ENCODE measurements at places on chromosomes 5 and 9.
A peak's percentile ranks its signal among the peaks of the same experiment; 100 is the strongest.

- peak; percentile 69 for DNase-seq
These were observed 343.6 kb downstream of the SPATA31D1 start for GRCh38 chr9:82332018-82332773.

DNA sequence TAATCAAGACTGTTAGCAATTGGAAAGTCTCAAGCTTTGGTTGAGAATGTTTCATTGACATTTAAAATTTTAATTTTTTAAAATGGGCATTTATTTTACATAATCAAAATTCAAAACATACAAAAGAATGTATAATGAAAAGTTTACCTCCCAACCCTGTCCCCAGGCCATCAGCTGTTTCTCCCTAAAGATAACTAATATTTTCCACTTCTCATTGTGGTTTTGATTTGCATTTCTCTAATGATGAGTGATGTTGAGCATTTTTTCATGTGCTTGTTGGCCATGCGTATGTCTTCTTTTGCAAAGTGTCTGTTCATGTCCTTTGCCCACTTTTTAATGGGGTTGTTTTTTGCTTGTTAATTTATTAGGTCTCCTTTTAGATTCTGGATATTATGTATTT is 11.4 kb upstream of the MACIR start:
- no peak for DNase-seq

DNA sequence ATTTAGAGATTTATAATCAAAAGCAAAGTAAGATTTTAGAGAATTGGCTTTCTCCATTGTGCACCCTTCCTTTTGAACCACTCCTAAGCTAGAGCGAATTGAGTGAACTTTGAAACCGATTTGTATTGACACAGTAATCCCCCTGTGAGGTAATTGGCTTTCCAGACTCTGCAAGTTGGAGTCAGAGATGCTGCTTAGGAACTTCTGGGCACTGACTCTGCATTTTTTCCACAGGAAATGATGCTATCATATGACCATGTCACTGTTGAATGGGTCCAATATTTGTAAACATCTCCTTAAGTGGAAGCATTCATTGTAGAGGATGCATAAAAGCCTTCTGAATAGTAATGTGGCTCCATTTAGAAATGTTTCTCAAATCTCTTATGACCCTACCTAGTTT is 394.4 kb upstream of the ZNF608 start:
- no peak for DNase-seq

DNA sequence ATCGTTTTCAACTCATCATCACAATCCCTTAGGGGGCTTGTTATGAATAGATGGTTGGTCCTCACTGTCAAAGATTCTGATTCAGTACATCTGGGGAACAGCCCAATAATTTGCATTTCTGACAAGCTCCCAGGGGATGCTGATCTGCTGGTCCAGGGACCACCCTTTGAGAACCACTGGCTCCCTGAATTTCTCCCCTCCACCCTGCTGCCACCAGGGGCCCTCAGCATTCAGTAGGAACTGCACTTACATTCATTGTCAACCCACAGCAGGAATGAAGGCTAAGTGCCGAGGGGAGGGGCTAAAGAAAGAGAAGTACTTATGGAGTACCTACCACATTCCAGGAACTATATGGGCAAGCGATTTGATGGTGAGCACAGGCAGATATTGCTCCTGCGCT is 85.9 kb downstream of the BOD1 start:
- DNase-seq = no peak

DNA sequence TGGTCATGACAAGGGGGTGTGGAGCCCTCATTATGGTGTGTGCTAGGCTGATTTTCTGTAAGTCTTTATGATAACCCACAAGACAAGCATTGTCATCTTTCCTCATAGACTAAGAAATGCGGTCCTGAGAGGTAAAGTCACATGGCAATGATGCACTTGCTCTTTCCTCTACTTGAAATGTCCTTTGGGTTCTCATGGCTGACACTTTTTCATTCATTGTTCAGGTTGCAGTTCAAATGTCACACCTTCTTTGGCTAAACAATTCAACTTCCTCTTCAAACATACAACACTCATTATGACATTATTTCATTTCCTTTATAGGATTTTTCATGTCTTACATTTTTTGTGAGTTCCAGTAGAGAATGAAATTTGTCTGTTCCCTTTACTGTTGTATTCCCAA is 323.6 kb upstream of the PRR16 start:
- DNase-seq = no peak

- peak; percentile 82 for DNase-seq
These were observed 1.1 kb upstream of the BNC2 start for GRCh38 chr9:16871336-16872151.

- no peak for DNase-seq
These were observed 1.6 kb upstream of the NFIL3 start for GRCh38 chr9:91425271-91425670.

DNA sequence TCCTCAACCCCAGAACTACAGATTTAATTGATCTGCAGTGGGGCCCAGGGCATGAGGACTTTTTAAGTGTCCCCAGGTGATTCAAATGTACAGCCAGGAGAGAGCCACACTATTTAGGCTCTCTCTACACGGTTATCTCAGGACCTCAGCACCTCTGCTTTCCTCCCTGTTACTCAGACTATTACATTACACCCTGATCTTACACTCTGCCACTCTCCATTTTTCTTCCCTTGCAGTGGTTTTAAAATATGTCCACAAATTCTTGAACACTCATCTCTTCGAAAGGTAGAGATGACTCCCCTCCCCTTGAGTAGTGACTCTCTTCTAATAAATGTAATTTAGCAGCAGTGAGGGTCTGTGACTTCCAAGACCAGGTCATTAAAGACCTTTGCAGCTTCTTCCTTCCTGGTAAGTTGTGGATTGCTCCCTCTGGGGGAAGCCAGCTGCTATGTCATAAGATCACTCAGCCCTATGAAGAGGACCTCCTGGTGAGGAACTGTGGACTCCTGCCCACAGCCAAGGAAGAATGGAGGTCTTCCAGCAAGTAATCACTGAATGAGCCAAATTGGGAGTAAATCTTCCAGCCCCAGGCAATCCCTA is 87.5 kb upstream of the SSBP2 start:
- peak; percentile 41 for DNase-seq

DNA sequence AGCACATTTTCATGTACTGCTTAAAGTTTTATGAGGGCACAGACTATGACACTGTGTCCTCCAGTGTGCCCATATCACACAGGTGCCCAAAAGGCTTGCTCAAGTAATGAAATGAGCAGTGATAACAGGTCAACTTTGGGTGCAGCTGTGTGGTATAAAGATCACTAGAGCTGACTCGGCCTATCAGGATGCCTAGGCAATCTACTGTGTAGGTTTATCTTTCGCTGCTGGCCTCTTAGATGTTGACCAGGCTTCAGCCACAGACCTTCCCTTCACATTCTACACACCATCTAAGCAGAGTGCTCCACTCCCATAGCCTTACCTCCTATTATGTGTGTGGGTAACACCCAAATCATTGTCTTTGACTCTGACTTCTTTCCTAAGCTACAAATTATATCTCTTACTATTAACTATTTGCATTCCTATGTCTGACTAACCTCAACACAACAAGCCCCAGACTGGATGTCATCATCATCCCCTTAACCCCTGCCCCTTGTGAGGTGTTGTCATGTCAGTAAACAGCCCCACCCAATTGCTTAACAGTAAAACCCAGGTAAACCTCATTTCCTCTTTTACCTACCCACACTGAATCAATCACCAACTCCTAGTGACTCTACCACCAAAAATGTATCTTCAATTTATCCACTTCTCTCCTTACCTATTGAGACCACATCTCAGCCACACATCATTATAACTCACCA is 2.5 kb downstream of the SREK1IP1 start:
- DNase-seq = no peak

DNA sequence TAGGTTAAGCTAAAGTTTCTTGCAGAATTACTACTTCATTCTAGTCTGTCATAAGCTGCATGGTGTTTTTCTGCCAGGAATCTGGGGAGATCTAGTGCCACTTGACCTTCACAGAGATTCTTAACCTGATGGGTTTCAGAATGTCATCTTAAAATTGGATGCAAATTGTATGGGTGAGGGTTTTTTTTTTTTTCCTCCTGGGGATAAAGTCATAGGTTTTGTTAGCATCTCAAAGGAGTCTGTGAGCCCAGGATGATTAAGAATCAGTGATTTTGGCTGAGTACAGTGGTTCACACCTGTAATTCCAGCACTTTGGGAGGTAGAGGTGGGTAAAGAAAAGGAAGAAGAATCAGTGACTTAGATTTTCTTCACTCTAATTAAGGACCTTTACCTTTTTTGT is 51.2 kb downstream of the NIM1K start:
- no peak for DNase-seq

DNA sequence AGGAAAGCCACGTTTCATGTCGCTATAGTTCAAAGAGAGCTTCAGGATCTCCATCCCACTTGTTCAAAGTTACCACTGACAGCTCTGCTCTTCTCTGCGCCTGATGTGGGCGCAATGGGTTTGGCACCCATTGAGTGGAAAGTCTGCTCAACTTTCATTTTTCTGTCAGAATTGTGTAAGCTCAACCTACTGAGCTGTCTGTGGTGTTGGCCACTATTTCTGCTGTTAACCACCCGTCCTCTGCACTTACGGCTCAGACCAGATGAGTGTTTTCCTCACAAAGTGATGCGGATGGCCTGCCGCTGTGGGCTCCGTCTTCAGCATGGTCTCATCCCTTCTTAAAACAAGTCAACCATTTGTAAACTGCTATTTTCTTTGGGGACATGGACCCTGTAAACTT is 131.2 kb downstream of the WNK2 start:
- no peak for DNase-seq

- DNase-seq = peak; percentile 22
These were observed 117.1 kb downstream of the MED10 start for GRCh38 chr5:6261256-6261655.

DNA sequence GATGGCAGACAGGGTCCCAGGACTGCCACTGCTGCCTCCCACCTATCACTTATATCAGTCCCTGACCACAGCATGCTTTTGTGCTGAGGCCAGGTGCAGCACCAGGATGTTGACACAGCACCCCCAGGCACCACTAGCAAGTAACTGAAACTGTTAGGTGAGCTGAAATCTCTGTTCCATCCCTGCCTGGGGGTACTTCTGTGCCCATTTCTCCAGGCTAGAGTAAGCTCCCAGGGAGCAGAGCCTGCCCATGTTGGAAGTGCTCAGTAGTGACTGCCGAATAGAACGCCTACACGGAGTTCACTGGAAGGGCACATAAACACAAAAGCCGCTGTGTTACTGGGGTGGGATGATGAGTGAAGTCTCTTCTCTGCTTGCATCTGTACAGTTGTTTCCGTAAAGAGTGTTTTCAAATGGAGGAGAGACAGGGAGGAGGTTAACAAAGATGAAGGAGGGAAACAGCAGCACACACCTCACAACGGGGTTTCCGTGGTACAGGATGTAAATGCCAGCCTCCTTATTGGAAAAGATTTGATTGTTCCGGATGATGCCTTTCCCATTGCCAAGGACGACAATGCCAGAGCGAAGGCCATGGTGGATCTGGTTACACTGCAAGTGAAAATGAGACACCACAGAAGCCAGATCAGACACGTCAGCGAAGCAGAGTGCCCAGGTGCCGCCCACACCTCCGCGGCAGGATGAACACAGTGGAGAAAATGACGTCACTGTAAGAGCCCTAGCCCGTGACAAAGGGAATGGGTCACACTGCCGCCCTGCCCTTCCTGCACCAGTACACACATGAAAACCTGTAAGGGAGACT is 43.1 kb downstream of the POLR1E start:
- DNase-seq = no peak
